Bronchial smooth muscle cell (primary cell): ENCODE measurements at places on chromosomes 5 and 9. TPM values are rescaled to one million over a fixed set of nuclear protein-coding genes. Genes with fewer than 3 reads are reported as not detected.

The TOR2A gene
- total RNA-seq, result 1.7 and 2.7 TPM in 2 replicates

The PHF24 gene
- total RNA-seq, result 0.09 and 0.16 TPM in 2 replicates

The FGF18 gene
- total RNA-seq, result under 0.01 and 0.17 TPM in 2 replicates

The CACNA1B gene
- total RNA-seq, result under 0.01 TPM in 2 replicates

The CTNND2 gene
- total RNA-seq, result not detected in 2 replicates
